Stimulated activated naive CD8-positive, alpha-beta T cell treated with anti-CD3 and anti-CD28 coated beads, Interleukin-15, Interleukin-2, amounts not matched to agents 100 U/mL and 50 U/mL, for 24 hours (primary cell): ENCODE measurements at places on chromosomes 12 and 14.

- peak; percentile 10 for DNase-seq
Observed at GRCh38 chr12:2299206-2299605, 246.4 kb downstream of the CACNA1C start.

DNA sequence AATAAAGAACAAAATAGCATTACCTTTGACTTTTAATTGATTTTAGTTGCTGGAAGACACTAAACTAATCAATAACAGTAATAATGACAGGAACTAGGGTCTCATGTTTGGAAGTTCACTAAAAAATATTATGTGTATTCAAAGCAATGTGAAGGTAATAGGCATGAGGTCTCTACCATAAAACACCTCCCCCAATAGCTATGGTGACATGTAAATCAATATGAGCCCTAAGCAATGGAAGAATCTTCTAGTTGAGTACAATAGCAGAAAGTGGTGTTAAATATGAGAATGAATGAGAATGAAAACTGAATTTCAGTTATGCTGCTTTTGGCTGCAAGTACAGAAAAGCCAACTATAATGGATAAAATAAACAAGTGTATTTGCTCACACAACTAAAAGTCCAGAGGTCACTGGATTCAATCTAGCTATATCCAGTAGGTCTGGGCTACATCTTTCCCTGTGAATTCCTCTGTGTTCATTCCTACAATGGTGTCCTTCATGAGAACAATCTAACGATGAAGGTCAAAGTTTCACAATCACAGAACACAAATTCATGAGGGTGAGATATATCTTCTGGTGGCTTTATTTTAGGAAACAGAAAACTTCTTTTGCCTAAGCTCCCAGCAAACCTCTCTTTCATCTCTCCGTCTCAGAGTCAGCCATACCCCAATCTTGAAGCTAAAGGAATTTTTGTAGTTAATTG is 728.0 kb downstream of the FSCB start:
- DNase-seq: no peak

DNA sequence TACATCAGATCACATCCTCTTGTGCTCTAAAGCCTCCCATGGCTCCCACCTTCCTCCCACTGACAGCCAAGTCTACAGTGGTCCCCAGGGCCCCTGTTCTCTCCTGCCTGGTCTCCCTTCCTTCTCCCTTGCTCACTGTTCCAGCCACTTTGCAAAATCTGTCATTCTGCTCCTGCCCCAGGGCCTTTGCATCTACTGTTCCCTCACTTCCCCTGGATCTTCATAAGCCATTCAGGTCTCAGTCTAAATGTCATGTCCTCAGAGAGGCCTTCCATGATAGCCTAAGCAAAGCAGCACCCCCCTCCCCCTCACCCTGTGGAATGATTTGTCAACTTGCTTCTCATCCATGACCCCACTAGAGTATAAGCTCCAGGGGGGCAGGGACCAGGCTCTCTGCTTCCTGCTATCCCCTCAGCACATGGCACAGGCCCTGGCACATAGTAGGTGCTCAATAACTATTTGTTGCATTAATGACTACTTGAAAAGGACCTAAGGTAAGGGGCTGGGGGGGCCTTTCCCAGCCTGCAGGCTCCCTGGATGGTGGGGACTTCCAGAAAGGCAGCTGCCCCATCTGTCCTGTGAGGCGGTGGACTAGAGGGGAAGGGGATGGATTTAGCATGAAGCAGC is 5.0 kb downstream of the SLC8B1 start:
- DNase-seq: no peak

DNA sequence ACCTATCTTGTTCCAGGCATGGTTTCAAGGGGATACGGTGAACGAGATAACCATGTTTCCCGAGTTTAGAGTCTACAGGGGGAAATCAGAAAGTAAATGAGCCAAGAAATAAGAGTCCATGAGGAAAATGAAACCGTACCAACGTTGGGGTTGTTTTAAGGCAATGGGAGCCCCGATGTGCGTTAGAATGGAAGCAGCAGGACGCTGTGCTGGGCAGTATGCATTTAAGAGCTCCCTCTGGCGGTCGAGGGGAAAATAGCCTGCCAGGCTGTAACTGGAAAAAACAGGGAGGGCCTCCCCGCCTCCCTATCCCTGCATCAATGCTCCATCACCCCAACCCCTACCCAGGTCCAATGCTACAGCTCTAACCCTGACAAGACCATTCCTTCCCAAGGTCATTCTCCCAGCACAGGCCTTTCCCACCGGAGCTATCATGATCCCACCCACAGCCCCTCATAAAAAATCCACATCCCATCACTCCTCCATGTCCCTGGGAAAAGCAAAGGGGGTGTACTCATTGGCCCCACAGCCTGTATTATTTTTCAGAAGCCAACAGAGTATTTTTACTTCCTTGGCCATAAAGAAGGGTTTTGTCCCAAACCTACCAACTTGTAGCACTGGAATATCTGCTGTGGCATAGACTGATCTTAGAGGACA is 226.3 kb upstream of the NOS1 start:
- peak; percentile 62 for DNase-seq

GRCh38 chr12:125996443-125996842 is 931.2 kb downstream of the AACS start:
- DNase-seq: no peak

- no peak for DNase-seq
Observed at GRCh38 chr12:109435428-109436187, 41.5 kb downstream of the KCTD10 start.

GRCh38 chr14:74616996-74617700 is 5.1 kb upstream of the LTBP2 start:
- DNase-seq: no peak

- no peak for DNase-seq
Observed at GRCh38 chr14:20278414-20278813, 27.3 kb downstream of the TTC5 start.

- DNase-seq: no peak
Observed at GRCh38 chr12:93040367-93040766, 111.3 kb upstream of the EEA1 start.
